Right atrium auricular region (tissue), 2 donors: ENCODE measurements at places on chromosomes 1 and 21. TPM values are rescaled to one million over a fixed set of nuclear protein-coding genes. Genes with fewer than 3 reads are reported as not detected.

Gene RAB25
- total RNA-seq: 0.98 TPM

- DNase-seq: peak; percentile 69
- H3K36me3 ChIP-seq: no peaks in the 10 kb centered on the region
- peak overlapping the region; percentile 15 for H3K4me3 ChIP-seq
- no peaks in the 10 kb centered on the region for H3K4me1 ChIP-seq
- H3K27ac ChIP-seq: peak overlapping the region; percentile 81
These were observed 2.3 kb upstream of the VWA1 start for GRCh38 chr1:1432951-1433803.

DNA sequence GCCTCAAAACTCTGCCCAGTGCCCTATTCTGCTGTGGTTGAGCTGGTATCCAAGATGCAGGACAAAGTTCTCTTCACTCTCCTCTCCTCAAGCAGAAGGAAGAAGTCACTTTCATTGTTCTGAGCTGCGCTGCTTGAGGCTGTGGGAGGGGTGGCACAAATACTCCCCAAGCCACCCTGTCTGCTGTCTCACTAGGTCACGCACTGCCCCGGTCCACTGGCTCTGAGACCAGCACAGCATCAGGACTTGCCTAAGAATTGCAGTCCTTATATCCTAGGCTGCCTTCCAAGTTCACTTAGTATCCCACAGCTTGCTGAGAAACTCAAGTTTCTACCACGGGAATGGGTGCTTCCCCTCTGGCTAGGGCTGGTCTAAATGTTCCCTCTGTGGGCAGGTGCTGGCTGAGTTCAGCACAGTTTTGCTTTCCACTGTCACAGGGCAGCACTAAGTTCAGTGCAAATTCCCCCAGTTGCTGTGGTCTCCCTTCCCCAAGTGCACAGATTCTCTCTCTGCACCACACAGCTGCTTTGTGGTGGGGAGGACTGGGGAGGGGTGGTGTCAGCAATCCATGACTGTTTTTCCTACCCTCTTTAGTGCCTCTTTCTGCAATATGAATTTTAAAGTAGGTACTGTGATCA, 32.4 kb downstream of the SLC9C2 start:
- H3K36me3 ChIP-seq: no peaks in the 10 kb centered on the region
- no peak for DNase-seq
- H3K27me3 ChIP-seq: no peaks in the 10 kb centered on the region
- no peak overlapping the region for H3K27ac ChIP-seq
- H3K4me3 ChIP-seq: no peak overlapping the region

DNA sequence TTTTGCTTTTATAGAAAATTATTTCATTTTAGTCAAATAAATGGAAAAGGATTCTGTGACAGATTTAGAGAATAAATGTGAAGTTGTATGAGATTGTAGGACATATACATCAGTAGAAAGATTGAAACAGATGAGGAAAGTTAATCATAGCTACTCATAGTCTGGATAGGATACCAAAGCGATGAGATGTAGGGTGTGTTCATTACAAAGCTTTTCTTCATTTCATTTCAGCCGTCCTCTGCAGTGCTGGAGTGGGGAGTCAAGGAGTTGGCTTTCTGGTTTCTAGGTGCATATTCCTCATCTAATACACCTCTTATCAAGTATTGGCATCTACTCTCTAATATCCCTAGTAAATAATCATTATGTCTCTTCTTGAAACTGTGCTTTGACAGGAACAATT, 149.5 kb upstream of the NEGR1 start:
- H3K4me1 ChIP-seq: no peaks in the 10 kb centered on the region
- no peak overlapping the region for H3K27ac ChIP-seq
- DNase-seq: no peak

- no peaks in the 10 kb centered on the region for H3K4me1 ChIP-seq
- H3K36me3 ChIP-seq: no peaks in the 10 kb centered on the region
- H3K27ac ChIP-seq: no peak overlapping the region
- H3K27me3 ChIP-seq: no peaks in the 10 kb centered on the region
- no peak for DNase-seq
- H3K4me3 ChIP-seq: no peak overlapping the region
These were observed 82.7 kb upstream of the KCTD3 start for GRCh38 chr1:215484171-215484939.

GRCh38 chr1:54415533-54415932, 9.3 kb upstream of the SSBP3 start:
- H3K4me3 ChIP-seq: no peak overlapping the region
- no peak overlapping the region for H3K27ac ChIP-seq
- no peaks in the 10 kb centered on the region for H3K36me3 ChIP-seq
- H3K4me1 ChIP-seq: no peaks in the 10 kb centered on the region
- no peak for DNase-seq
- H3K27me3 ChIP-seq: no peaks in the 10 kb centered on the region

Gene OR2T33
- total RNA-seq: not detected

DNA sequence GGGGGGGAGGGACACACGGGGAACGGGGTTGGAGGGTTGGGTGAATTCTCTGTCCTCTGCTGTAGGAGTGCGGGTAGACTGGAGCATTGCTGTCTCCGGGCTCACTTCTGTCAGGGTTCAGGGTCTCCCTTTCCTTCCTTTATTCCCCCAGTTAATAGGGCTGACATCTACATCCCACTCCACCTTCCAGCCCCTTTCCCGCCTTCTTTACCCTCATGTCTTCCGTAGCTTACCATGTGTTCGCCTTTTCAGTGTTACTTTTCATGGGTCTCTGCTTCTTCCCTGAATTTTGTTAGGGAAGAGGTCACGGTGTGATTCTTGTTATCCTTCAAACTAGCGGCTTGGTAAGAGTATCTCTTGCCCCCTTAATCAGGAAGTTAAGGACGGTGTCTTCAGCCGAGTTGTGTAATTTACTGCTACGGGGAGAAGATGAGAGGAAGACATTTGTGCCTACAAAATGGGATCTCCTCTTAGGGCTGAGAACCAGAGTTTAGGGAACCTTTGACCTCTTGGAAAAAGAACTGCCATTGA, 917 bp downstream of the RAP1A start:
- H3K36me3 ChIP-seq: no peaks in the 10 kb centered on the region
- H3K27ac ChIP-seq: peak overlapping the region; percentile 92
- peak overlapping the region; percentile 71 for H3K4me3 ChIP-seq
- no peaks in the 10 kb centered on the region for H3K4me1 ChIP-seq
- no peak for DNase-seq
- no peaks in the 10 kb centered on the region for H3K27me3 ChIP-seq

DNA sequence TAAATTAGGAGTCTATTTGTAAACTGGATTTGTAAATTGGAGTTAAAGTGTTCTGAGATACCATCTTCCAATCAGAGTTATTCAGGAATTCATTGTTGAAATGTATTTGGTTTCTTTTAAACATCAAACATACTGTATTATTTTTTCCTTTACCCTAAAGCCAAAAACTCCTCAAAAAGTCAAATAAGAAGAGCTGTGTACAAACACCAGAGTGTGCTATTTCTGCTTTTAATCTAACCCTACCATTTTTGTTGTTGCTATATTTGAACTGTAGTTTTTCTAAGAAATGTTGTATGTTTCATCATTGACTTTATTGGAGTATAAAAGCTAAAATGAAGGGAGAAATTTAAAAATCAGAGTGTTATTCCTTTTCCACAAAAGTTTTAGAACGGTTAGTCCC, 35.8 kb downstream of the SLC30A7 start:
- no peaks in the 10 kb centered on the region for H3K36me3 ChIP-seq
- no peaks in the 10 kb centered on the region for H3K4me1 ChIP-seq
